CD8-positive, alpha-beta memory T cell (primary cell): ENCODE measurements at places on chromosomes 7 and 10. TPM values are rescaled to one million over a fixed set of nuclear protein-coding genes. Genes with fewer than 3 reads are reported as not detected.

- no peak for DNase-seq
- H3K4me1 ChIP-seq: no peaks in the 10 kb centered on the region
- no peaks in the 10 kb centered on the region for H3K36me3 ChIP-seq
These were observed 52.1 kb downstream of the SH2D4B start for GRCh38 chr10:80589726-80590373.

DNA sequence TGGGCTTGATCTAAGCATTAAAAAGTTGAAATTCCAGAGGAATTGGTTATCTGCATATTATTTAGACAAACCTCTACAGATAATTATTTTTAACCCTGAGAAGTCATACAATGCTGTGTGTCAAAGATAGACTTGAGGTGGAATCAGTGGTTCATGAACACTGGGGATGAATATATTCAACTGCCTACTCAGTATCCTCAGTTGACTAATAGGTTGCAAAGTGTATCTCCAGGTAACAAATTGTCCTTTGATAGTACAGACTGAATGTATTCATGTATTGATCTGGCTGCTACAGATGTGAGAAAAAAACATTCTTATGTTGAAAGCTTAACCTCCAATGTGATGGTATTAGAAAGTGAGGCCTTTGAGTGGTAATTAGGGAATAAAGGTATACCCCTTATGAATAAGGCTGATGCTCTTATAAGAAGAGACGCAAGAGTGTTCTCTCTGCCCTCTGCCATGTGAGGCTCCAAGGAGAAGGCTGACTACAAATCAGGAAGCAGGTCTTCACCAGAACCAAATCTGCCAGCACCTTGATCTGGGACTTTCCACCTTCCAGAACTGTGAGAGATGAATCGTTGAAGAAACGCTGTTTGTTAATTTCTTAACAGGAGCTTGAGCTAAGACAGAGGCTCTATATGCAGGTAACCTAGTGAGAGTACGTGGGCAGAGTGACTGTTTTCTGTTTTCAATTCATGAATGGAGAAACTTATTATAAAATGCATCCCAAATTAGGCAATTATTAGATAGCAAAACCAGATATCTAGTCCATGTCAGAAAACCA is 7.5 kb downstream of the MRPL32 start:
- no peak overlapping the region for H3K27ac ChIP-seq
- H3K36me3 ChIP-seq: peaks cover 9% of the 10 kb centered on the region
- no peaks in the 10 kb centered on the region for H3K27me3 ChIP-seq
- H3K4me1 ChIP-seq: no peaks in the 10 kb centered on the region
- no peak for DNase-seq
- no peak overlapping the region for H3K4me3 ChIP-seq

- H3K4me3 ChIP-seq: no peak overlapping the region
- H3K36me3 ChIP-seq: peaks cover 15% of the 10 kb centered on the region
- DNase-seq: no peak
- no peaks in the 10 kb centered on the region for H3K27me3 ChIP-seq
These were observed 6.6 kb downstream of the PDIA4 start for GRCh38 chr7:149021725-149022062.

GRCh38 chr7:51300762-51301674 is 15.6 kb downstream of the COBL start:
- H3K4me1 ChIP-seq: no peaks in the 10 kb centered on the region
- H3K27ac ChIP-seq: no peak overlapping the region
- no peak overlapping the region for H3K4me3 ChIP-seq

DNA sequence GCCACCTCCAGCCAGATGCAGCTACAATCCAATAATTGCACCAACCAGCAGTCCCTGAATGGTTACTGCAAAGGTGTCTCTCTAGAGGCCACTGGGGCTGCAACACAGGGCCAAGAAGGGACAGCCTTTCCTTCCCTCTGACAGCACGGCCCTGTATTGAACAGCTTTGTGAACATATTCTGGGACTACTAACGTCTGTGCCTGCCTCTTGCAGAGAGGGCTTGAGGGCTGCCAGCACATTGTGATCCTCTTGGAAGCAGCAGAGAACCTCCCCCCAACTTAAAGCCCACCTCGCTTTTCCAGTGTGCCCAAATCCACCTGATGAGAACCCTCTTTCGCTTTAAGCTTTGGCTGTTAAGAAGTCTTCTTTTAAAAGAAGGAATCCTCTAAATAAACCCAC is 415.9 kb downstream of the RPS24 start:
- DNase-seq: no peak
- H3K27ac ChIP-seq: no peak overlapping the region
- no peak overlapping the region for H3K4me3 ChIP-seq

GRCh38 chr7:105682341-105683060 is 101.2 kb upstream of the EFCAB10 start:
- H3K27ac ChIP-seq: no peak overlapping the region
- H3K4me3 ChIP-seq: no peak overlapping the region
- peaks cover 23% of the 10 kb centered on the region for H3K4me1 ChIP-seq

GRCh38 chr10:131387018-131387529 is 75.6 kb upstream of the TCERG1L start:
- H3K36me3 ChIP-seq: no peaks in the 10 kb centered on the region
- no peaks in the 10 kb centered on the region for H3K4me1 ChIP-seq
- H3K27ac ChIP-seq: no peak overlapping the region
- no peak for DNase-seq

DNA sequence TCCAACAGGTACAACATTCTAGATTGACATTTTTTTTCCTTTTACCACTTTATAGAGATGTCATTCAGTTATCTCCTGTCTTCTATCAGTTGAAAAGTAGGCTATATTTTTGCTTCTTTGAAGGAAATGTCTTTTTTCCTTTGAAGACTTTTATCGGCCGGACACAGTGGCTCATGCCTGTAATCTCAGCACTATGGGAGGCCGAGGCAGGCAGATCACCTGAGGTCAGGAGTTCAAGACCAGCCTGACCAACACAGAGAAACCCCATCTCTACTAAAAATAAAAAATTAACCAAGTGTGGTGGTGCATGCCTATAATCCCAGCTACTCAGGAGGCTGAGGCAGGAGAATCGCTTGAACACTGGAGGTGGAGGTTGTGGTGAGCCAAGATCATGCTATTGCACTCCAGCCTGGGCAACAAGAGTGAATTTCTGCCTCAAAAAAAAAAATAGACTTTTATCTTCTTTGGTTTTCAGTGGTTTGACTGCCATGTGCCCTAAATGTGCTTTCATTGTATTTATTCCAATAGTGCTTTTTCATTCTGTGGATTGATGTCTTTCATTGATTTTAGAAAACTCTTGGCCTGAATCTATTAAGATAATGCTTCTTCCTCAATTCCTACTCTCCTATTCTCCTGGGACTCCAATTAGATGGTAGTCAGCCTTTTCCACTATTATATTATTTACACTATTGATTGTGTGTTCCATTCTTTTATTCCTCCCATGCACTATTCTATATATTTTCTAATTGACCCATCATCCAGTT is 84.6 kb downstream of the IMMP2L start:
- no peaks in the 10 kb centered on the region for H3K27me3 ChIP-seq
- no peaks in the 10 kb centered on the region for H3K4me1 ChIP-seq
- H3K4me3 ChIP-seq: no peak overlapping the region

HOXA2 gene
- total RNA-seq: not detected

ZNF503 gene
- total RNA-seq: 0.13 TPM

RARRES2 gene
- not detected for total RNA-seq

INHBA gene
- not detected for total RNA-seq

TWIST1 gene
- total RNA-seq: not detected

TRPV5 gene
- not detected for total RNA-seq
